Suprapubic skin (tissue), 4 donors: ENCODE measurements at places on chromosomes 4 and X. TPM values are rescaled to one million over a fixed set of nuclear protein-coding genes. Genes with fewer than 3 reads are reported as not detected.

- no peak for DNase-seq
These were observed 106.1 kb downstream of the PDGFC start for GRCh38 chr4:156865451-156865850.

DNA sequence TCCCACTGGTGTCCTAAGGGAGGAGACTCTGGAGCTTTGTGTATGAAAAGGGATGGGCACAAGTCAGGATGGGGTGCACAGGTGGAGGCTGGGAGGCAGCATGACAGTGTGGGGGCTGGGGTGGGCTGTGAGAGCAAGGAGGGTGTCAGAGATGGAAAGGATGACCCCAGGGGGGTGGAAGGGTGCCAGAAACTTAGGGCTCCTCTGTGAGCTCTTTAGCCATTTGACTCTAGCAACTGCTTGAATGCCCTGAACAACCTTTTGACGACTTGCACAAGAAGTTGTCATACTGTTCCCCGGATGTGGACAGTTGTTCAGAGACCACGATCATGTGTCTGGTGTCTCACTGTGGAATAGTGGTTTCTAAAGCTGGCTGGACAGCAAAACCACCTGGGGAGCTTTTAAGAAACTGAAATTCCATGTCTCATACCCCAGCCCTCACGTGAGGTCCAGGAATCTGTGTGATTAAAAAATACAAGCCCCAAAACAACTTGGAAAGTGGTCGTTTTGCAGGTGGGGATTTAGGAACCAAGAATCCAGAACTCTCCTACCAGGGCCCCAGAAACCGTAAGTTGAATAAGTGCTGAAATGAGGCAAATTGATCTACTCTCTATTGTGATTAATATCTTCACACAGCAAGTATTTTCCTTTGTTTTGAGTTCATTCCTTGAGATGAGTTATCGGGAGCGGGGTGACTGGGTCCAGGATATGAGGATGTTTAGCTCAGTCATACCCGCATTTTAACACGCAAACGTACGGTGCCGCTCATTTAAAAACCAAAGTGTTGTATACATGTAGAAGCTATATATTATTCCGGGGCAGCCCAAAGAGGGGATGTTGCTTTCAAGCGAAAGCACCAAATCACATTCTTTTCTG lies 3.4 kb downstream of the RHOH start:
- no peaks in the 10 kb centered on the region for H3K36me3 ChIP-seq
- DNase-seq = no peak
- no peaks in the 10 kb centered on the region for H3K4me1 ChIP-seq

- no peak overlapping the region for H3K27ac ChIP-seq
- no peaks in the 10 kb centered on the region for H3K36me3 ChIP-seq
- no peaks in the 10 kb centered on the region for H3K27me3 ChIP-seq
- H3K4me3 ChIP-seq = no peak overlapping the region
- no peak for DNase-seq
- no peaks in the 10 kb centered on the region for H3K4me1 ChIP-seq
These were observed 172.1 kb upstream of the SLC7A11 start for GRCh38 chr4:138414202-138414601.

GRCh38 chr4:133131829-133132460 lies 17.1 kb upstream of the PCDH10 start:
- no peaks in the 10 kb centered on the region for H3K36me3 ChIP-seq
- H3K27ac ChIP-seq = no peak overlapping the region
- no peak overlapping the region for H3K4me3 ChIP-seq
- H3K4me1 ChIP-seq = no peaks in the 10 kb centered on the region

DNA sequence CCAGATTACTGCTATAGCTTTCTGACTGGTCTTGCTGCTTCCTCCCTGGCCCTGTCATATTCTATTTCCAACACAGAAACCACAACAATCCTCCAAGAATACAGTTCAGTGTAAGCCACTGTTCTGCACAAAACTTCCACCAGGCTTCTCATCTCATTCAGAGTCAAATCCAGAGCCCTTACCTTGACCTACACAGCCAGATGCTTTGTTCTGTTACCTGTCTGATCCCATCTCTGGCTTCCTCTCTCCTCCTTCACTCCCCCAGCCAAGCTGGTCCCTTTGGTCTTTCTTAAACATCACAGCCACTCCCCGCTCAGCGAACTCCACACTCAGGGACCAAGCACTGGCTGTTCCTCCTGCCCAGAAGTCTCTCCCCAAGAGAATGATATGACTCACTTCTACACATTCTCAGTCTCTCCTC lies 84.8 kb upstream of the BMP2K start:
- H3K27ac ChIP-seq = no peak overlapping the region
- no peak overlapping the region for H3K4me3 ChIP-seq
- no peaks in the 10 kb centered on the region for H3K27me3 ChIP-seq
- H3K36me3 ChIP-seq = no peaks in the 10 kb centered on the region

DNA sequence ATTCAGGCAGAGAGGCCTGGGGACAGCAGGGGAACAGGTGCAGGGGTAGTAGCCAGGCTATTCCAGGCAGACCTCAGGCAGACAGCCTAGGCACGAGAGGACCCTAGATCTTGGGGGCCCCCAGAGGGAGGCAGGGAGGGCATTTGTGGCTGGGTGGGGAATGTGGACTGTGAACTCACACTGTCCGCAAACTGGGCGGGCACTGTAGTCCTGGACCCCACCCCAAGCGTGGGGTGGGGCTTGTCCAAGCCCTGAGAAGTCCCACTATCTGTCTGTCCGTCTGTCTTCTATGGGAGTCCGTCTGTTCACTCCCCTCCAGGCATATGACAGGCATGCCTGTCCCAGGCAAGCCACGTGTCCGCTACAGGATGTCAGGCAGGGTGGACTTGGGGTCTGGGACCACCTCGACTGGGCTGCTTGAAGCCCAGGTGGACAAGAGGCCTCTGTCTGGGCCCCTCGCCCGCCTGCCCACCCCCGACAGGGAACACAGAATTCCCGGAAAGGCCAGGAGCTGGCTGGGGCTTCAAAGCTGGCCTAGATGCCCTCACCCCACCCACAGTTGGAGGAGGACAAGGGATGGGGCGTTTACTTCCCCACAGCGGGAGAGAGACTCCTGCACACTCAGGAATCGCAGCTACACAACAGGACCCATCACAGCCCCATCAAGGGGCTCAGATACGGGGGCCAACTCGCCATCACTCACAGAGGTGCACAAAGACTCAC lies at the start of gene SLC38A5:
Gene SLC38A5 (minus strand): TSS at position 151 of the 723 bp plus-strand sequence. CDS start 2,336 bp downstream, outside the sequence.
- no peak for DNase-seq
- no peak within 1 kb of the TSS for H3K27ac ChIP-seq
- peaks cover 10% of the 10 kb centered on the region for H3K4me1 ChIP-seq
- peak within 1 kb of the TSS; percentile 40 for H3K4me3 ChIP-seq

GRCh38 chrX:119809185-119809666 lies 17.8 kb upstream of the RPL39 start:
- no peak overlapping the region for H3K27ac ChIP-seq
- H3K36me3 ChIP-seq = no peaks in the 10 kb centered on the region
- H3K4me3 ChIP-seq = no peak overlapping the region
- no peaks in the 10 kb centered on the region for H3K4me1 ChIP-seq

GRCh38 chr4:76197031-76197743 lies 16.4 kb downstream of the SCARB2 start:
- H3K27me3 ChIP-seq = no peaks in the 10 kb centered on the region
- no peak for DNase-seq
- no peak overlapping the region for H3K4me3 ChIP-seq

DNA sequence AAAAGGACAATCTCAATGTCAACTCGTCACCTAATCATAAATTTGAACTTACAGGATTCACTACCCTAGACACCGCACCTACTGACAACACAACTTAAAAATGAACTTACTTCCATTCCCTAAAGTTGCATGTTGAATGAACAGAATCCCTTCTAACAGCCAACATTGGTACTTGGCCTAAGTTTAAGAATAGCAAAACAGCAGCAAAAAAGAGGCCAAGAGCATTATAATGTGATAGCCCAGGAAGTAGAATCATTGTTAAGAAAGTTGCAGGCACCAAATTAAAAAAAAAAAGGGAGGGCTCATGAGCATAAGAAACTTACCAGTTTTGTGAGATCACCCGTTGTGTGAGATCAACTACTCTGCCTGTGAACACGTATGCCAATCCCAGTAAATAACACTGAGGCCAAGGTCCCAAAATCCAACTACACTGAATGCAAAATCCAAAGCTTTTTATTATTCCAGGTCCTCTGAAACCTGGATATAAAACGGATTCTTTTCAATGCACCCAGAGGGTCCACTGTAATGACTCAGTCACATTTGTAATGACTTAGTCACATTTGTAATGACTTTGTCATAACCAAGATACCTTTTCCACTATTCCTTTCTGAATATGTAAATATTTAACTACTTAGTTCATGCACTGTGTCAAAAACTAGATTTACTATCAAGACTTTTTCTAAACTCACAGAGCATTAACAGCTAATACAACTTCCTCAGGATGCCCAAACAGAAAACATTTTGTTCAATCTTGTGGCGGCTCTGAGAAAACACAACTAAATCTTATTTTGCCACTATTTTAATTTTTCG lies 6.8 kb downstream of the HNRNPDL start:
- H3K4me1 ChIP-seq = peaks cover 30% of the 10 kb centered on the region
- H3K4me3 ChIP-seq = no peak overlapping the region
- no peak overlapping the region for H3K27ac ChIP-seq
- no peak for DNase-seq
- H3K27me3 ChIP-seq = no peaks in the 10 kb centered on the region
- peaks cover 39% of the 10 kb centered on the region for H3K36me3 ChIP-seq

DNA sequence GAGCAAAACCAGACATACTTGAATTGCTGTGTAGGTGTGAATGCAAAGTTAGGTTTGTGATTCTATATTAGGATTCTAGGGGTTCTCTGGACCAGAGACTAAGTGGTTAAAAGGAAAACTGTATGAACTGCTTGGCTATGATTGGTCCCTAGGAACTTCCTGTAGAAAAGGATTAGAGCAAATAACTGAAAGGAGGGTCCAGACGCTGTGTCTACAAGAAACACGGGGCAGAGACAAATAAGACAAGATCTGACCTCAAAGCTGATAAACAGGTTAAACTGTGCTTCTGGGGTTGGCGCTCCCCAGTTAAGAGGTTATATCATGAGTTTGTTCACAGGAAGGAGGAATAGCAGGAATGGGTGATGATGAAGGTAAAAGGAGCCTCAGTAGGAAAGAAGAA lies 183.6 kb downstream of the MGST2 start:
- H3K27ac ChIP-seq = no peak overlapping the region
- no peaks in the 10 kb centered on the region for H3K4me1 ChIP-seq
- DNase-seq = no peak
- H3K36me3 ChIP-seq = no peaks in the 10 kb centered on the region

DNA sequence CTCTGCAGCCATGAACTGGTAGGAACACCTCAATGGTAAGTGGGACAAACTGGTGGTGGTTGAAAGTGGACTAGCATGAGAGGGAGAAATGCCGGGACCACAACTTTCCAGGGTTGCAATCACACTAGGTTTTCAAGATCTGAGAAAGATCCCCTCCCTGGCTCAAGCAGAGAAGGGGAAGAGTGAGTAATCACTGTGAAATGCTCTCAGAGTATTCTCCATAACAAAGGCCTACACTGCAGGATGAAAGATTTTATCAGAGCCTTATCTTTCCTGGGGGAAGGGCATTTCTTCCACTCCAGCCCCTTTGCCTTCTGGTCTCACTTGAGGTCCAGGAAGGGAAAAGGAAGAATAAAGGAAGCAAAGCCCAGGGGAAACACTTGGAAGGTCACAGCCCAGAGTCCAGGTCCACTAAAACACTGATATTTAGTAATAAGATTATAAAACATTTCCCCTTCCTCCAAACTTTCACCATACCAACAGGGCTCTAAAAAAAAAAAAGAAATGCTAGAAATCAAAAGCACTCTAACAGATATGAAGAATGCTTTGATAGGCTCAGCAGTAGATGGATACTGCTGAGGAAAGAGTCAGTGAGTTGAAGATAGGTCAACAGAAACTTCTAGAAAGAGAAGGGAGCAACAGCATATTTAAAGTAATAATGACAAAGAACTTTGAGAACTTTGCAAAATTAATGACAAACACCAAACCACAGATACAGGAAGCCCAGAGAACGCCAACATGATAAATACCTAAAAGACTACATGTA lies 95.9 kb downstream of the WDFY3 start:
- H3K36me3 ChIP-seq = no peaks in the 10 kb centered on the region
- no peaks in the 10 kb centered on the region for H3K4me1 ChIP-seq
- no peak overlapping the region for H3K4me3 ChIP-seq
- H3K27ac ChIP-seq = no peak overlapping the region
- no peaks in the 10 kb centered on the region for H3K27me3 ChIP-seq

DNA sequence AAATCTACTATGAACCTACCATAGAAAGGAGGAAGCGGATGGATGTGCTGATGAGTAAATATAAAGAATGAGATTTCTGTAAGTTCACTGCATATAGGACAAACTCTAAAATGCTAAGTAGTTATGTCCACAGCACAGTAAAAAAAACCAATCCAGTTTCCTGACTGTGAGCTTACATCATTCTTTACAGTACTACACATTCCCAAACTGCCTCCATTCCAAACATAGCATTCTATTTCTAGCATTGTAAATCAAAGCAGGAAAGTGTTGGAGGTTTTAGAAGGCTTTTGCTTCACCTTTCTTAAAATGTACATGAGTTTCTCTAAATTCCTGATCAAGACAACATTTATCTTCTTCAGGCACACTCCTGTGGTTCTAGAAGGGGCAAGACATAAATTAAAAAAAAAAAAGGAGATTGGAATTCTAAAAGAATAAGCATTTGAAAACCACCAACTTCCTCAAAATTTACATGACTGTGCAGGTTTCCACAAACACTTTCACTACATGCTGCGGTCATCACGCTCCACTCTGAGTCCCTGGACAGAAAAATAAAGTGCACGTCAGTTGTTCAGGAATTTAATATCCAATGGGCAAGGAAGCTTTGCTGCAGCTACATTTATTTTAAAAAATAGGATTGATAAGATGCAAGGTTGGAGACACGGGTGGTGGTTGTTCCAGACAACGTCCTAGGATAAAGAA lies 297.6 kb upstream of the STS start:
- no peak overlapping the region for H3K4me3 ChIP-seq
- H3K27ac ChIP-seq = no peak overlapping the region
- DNase-seq = no peak
- no peaks in the 10 kb centered on the region for H3K27me3 ChIP-seq
- no peaks in the 10 kb centered on the region for H3K4me1 ChIP-seq

DNA sequence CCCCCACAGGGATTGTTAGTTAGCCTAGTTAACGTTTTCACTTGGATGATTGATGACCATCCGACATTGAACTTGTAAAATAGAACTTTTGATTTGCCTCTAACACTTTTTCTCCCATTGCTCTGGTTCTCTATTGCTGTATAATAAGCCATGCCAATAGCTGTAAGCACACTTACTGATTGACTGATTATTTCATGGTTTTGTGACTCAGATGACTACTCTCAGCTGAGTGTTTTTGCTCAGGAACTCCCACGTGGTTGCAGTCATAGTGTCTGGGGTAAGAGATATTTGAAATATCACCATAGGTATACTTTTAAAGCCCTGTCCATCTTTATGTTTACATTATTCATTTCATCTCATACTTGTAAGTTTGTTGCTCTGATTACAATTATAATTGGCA lies 1285.5 kb downstream of the STIM2 start:
- no peaks in the 10 kb centered on the region for H3K4me1 ChIP-seq
- no peaks in the 10 kb centered on the region for H3K36me3 ChIP-seq
- H3K27me3 ChIP-seq = no peaks in the 10 kb centered on the region
- H3K27ac ChIP-seq = no peak overlapping the region
- DNase-seq = no peak

Gene FAM47A
- not detected for total RNA-seq

Gene RTL5
- total RNA-seq = 2.4 TPM

Gene AADAT
- total RNA-seq = 0.97 TPM

Gene STOX2
- total RNA-seq = 19.6 TPM

Gene VSIG4
- 8.7 TPM for total RNA-seq

Gene SLC9B1
- 2.9 TPM for total RNA-seq

Gene SSX1
- not detected for total RNA-seq

Gene TXK
- 1.6 TPM for total RNA-seq

Gene NMU
- total RNA-seq = 34.3 TPM
